Fibroblast of the aortic adventitia (primary cell): ENCODE measurements at places on chromosomes 6 and 20. TPM values are rescaled to one million over a fixed set of nuclear protein-coding genes. Genes with fewer than 3 reads are reported as not detected.

Gene ARMH2
- not detected in 2 replicates for total RNA-seq

Gene TMEM244
- total RNA-seq = 0.45 TPM in 1 of 2 replicates, not detected in the other

Gene VGLL2
- not detected in 2 replicates for total RNA-seq

Gene CFAP61
- total RNA-seq = 0.18 TPM in 1 of 2 replicates, not detected in the other

Gene TOP1
- 8.3 and 12.0 TPM in 2 replicates for total RNA-seq

Gene SLC35D3
- total RNA-seq = not detected in 2 replicates

Gene POM121L2
- total RNA-seq = not detected in 2 replicates

Gene HTR1B
- under 0.01 and 0.25 TPM in 2 replicates for total RNA-seq

Gene MUC22
- total RNA-seq = not detected in 2 replicates

Gene PBOV1
- total RNA-seq = not detected in 2 replicates

Gene TMEM170B
- total RNA-seq = 1.4 and 2.5 TPM in 2 replicates

Gene LGSN
- total RNA-seq = not detected in 2 replicates

Gene RBBP8NL
- not detected in 2 replicates for total RNA-seq
